ENCODE measurements at places on chromosomes 13 and 19.

- H3K36me3 ChIP-seq: peaks cover 17% of the 10 kb centered on the region
- H3K4me1 ChIP-seq: peaks cover 47% of the 10 kb centered on the region
- H3K4me3 ChIP-seq: no peak overlapping the region
- H3K27me3 ChIP-seq: no peaks in the 10 kb centered on the region
- peak overlapping the region; percentile 58 for H3K27ac ChIP-seq
- peak; percentile 94 for DNase-seq
These were observed 15.0 kb downstream of the MYO9B start for GRCh38 chr19:17090583-17090982.

GRCh38 chr13:106155411-106155810, 380.1 kb downstream of the EFNB2 start:
- no peaks in the 10 kb centered on the region for H3K4me1 ChIP-seq
- H3K27ac ChIP-seq: no peak overlapping the region
- no peaks in the 10 kb centered on the region for H3K36me3 ChIP-seq

GRCh38 chr13:77919246-77919920, 752 bp upstream of the EDNRB start:
- H3K4me1 ChIP-seq: peaks cover 20% of the 10 kb centered on the region
- no peak overlapping the region for H3K27ac ChIP-seq
- H3K4me3 ChIP-seq: peak overlapping the region; percentile 78
- no peaks in the 10 kb centered on the region for H3K36me3 ChIP-seq

GRCh38 chr13:21243045-21243897, 66.8 kb downstream of the MRPL57 start:
- H3K36me3 ChIP-seq: no peaks in the 10 kb centered on the region
- H3K27ac ChIP-seq: no peak overlapping the region
- no peak overlapping the region for H3K4me3 ChIP-seq

GRCh38 chr19:447816-448560, 12.8 kb downstream of the SHC2 start:
- no peaks in the 10 kb centered on the region for H3K4me1 ChIP-seq
- no peak overlapping the region for H3K4me3 ChIP-seq
- no peak overlapping the region for H3K27ac ChIP-seq
- H3K27me3 ChIP-seq: peaks cover 15% of the 10 kb centered on the region

DNA sequence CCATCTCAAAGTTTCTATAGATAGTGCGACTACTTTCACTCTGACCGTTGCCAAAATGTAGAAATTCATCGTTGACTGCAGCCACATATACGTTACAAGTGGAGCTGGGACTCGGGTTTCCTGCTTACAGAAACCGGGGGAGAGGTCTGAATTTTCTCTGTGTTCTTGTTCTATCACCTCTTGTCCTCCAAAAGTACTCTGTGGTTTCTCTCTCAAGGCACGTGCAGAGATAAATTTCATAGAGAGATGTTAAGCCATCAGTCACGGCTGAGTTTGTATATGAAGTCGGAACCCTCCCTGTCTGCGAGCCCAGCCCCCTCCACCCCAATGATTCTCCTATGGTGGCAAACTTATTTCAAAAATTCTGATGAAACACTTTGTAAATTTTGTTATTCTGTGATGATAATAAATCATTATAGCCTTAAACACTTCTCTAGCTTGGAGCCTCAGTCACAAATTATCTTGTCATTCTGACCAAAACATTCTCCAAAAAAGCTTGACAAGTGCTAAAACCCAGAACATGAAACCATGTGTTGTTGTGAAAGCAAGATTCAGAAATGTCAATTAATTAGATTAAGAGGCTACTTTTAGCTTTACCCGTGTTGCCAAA, 87.5 kb downstream of the TSHZ3 start:
- H3K27ac ChIP-seq: no peak overlapping the region
- no peak for DNase-seq
- no peaks in the 10 kb centered on the region for H3K36me3 ChIP-seq
